ENCODE measurements at places on chromosomes 16 and 17.

GRCh38 chr16:82660966-82661365 is 34.2 kb downstream of the CDH13 start:
- DNase-seq = no peak

DNA sequence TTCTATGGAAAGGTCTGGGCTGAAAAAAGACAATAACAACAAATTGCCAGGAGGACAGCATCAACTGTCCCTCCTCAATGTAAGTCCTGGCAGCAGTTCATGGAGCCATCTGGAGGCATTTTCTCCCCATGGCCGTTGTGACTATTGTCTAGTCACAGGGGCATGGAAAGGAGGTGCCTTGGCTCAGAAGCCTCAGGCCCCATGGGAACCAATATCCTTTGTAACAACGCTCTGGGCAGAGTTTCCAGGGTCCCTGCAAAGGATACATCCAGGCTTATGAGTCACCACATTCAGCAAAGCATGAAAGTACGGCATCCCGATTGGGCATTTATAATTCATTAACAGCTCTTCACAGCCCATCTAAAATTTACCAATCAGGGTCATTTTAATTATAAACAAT is 85.2 kb downstream of the GLG1 start:
- no peak for DNase-seq

DNA sequence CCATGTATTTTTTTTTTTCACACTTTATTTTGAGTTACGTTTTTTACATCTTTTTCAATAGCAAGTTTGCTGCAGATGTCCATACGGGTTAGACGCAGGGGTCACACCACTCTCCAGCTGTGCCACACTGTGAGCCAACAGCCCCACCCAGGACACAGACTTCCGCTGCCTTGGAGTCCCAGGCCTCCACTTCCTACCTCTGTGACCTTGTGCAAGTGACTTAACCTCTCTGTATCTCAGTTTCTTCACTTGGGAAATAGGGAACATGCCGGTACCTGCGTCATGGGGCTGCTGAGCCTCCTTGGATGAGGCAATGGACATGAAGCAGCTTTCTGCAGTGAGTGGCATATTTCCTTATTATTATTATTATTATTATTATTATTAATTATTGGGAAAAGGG is 3.3 kb upstream of the PITPNA start:
- no peak for DNase-seq

DNA sequence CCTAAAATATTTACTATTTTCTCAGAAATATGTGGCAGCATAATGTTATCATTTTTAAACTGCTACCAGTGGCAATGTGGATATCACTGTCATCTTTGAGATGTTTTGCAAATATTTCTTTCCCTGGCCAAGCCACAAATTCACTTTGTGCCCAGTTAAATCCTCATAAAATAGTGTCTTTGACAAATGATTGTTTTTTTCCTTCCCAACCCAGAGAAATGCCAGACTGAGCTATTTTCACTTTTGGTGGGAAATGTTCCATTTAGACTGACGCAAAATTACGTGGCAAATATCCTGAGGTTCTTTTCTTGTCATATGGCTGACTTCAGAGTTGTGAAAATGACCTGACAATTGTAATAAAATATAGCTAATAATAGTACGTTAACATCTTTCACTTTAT is 807.0 kb upstream of the SOX9 start:
- no peak for DNase-seq

GRCh38 chr17:38344420-38344745 is 627 bp upstream of the GPR179 start:
- no peak for DNase-seq

DNA sequence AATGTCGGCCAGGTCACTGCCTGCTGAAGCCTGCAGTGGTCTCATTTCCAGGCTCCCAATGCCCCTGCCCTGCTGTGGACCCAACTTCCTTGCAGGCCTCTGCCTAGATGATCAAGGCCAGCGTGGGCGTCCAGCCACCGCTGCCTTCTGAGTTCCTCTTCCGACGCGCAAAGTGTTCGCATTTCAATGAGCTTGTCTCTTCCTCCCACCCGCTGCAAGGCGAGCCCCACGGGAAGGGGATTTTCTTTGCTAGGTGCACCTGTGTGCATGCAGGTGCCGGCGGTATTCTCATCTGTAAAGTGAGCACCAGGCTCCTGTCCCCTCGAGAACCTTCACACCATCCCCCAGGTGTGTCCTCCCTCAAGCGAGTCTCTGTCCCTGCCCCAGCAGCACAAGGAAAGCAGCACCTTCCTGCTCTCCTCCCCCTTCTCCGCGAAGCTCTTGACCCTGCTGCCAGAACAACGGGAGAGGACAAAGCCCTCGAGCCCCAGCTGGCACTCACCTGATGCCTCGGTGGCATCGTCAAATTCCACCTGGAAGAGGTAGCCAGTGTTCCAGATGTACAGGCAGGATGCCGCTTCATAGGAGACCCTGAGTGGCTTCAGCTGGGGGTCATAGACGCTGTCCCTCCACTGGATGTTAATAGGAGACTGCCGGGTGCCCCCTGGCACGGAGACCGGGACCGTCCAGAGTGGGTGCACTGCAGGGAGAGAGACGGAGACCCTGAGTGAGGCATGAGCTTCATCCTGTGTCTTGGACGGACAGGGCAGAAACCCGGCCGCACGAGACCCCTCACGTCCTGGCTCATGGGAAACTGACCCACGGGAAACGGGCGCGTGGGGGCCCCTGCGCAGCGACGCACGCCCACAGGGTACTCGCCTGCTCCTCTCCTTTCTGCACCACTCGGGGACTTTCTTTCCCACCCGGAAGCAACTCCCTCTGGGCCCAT is 9.8 kb downstream of the CA5A start:
- peak; percentile 26 for DNase-seq

DNA sequence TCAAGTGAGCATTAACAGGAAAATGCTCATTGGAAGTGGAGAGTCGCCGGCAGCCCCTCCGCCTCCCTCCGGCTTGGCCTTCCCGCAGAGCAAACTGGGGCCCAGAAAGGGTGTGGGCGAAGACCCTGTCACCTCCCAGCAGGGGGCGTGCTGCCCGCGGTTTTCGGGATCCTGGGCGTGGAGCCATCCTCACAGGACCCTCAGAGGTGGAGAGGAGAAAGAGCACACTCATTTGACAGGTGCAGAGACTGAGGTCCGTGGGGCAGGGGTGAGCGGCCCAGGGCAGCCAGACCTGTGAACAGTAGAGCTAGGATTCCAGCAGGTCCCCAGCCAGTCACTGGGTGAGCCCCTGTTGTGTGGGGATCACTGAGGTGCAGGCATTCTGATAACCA is 1002.9 kb downstream of the KCNJ18 start:
- DNase-seq = no peak

GRCh38 chr17:66290101-66290722 is 12.2 kb upstream of the PRKCA start:
- DNase-seq = no peak

DNA sequence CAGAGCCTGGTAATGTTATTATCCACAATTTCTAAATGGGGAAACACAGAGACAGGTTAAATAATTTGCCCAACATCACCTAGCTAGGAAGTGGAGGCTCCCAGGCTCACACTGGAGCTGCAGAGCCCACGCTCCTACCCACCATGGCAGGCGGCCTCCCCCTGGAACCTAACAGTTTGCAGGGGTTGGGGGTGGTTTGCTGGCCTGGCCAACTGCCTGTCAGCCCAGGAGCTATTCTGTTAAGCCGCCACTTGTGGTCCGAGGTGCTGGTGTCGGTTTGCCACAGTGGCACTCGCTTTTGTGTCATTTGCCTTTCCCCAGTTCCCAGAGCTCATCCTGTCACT is 3.6 kb downstream of the PRCD start:
- no peak for DNase-seq

DNA sequence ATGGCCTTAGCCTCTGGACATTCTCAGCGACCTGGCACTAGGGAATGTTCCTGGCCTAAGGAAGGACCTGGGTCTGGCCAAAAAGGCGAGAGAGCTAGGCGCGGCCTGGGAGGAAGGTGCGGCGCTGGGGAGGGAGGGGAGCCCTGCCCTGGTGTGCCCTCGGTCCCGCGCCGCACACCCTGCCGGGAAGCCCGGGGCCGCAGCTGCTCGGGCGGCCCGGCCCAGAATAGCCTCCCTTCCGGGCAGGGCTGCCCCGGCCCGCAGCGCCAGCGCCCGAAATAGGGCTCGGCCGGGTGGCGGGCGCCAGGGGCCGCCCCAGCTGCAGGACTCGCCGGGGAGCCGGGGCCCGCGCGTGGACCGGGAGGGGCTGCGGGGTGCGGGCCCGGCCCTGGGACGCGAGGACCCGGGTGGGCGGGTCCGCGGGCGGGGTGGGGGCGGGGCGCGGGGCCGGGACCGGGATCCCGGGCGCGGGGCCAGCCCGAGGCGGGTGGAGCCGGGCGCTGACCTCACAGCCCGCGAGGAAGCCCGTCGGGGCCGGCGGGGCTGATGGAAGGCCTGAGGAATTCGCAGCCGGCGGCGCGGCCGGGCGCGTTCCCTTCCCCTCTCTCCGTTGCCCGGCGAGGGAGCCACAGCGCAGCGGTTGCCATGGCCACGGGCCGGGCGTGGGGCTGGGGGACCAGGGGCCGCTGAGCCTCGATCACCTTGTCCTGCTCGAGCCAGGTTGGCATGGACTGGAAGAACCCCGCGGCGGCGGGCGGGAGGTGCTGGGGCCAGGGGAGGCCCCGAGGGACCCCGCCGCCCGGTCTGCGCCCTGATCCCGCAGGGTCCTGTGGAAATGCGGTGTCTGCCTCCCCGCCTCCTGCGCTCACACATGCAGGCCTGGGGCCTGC is 18.1 kb downstream of the SOCS3 start:
- peak; percentile 40 for DNase-seq

GRCh38 chr17:56754523-56755208 is 79.1 kb downstream of the C17orf67 start:
- DNase-seq = peak; percentile 45

- DNase-seq = no peak
Measured at GRCh38 chr17:69430488-69430887, 16.0 kb downstream of the MAP2K6 start.

GRCh38 chr17:76191896-76192295 is 48.4 kb downstream of the RNF157 start:
- DNase-seq = peak; percentile 62

GRCh38 chr17:5511401-5512225 is 25.2 kb downstream of the MIS12 start:
- no peak for DNase-seq

GRCh38 chr17:66331038-66331816 is 28.8 kb downstream of the PRKCA start:
- peak; percentile 38 for DNase-seq

- DNase-seq = no peak
Measured at GRCh38 chr17:278055-278675, 74.4 kb downstream of the RPH3AL start.

DNA sequence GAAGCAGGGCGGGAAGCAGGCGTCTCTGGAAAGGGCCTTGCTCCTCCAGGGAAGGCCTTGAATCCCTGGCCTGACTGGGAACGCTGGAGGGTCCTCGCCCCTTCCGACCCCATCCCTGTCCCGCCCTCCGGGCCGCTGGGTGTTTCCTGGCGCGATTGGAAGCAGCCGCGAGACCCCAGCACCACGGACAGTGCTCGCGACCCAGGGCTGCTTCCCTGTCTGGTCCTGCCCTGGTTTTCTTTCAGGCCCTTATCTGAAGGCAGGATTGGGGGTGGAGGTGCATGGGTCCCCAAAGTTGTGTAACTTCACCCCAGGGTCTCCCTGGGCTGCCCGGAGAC is 2.1 kb downstream of the MGAT5B start:
- DNase-seq = no peak

- peak; percentile 51 for DNase-seq
Measured at GRCh38 chr16:46972429-46973206, 856 bp downstream of the DNAJA2 start.

DNA sequence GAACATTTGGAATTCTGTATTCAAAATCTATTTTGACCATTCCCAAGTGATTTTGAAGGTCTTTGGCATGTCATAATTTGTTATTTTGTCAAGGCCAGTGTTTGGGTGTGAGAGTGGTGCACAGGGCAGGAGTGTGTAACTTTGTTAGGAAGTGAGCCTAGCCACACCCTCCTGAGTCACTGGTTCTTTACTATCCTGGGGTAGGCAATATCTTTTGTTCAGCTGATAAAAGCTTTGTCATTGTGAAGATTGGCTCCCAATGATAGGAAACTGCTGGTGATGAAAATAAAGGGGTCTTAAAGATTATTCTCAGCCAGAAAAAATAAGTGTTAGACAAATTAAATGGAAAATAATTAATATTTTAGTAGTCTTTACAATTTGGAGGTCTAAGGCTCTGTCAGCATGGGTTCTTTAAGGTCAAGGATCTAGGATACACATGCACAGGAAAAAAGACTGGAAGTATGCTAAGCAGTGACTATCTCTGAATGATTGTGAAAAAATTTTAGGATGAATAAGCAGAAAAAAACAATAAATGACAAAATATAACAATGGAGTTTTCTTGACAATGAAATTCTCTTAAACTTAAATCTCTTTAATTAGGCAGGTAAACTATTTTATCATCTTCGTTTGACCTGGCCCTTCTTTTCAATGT is 5.1 kb downstream of the UBN1 start:
- DNase-seq = peak; percentile 10

DNA sequence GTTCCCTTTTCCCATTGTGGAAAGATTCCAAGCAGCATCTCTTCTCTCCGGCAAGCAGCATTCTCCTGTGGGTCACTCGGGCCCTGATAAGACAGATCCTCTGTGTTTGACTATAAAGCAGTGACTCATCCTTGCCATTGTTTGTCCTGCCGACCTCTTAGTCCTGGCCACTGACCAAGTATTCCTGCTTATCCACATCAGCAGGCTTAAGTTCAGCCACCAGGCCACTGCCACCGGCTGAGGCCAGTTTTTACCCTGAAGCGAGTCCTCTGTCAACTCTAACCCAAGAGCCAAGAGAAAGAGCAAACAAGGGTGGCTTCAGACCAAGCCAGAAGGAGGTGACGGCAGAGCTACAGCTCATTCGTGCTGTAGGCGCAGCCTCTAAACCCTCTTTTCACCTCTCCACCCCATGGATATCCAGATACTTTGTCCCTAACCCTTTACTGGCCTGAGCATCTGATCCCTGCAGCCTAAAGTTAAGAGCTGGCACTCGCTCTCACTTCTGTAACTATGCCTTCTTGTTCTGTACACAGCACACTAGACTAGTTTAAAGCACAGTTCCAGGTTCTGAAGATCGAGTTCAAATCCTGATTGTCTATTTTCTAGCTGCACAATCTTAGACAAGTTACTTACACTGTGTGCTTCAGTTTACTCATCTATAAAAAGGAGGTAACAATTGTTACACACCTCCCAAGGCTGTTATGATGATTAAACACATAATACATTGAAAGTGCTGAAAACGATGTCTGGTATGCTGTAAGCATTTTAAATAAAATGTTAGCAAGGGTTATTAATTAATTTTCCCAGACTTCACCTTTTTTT is 31.0 kb downstream of the SOX9 start:
- no peak for DNase-seq
